ENCODE measurements at places on chromosomes 2 and 18.
A peak's percentile ranks its signal among the peaks of the same experiment; 100 is the strongest.

DNA sequence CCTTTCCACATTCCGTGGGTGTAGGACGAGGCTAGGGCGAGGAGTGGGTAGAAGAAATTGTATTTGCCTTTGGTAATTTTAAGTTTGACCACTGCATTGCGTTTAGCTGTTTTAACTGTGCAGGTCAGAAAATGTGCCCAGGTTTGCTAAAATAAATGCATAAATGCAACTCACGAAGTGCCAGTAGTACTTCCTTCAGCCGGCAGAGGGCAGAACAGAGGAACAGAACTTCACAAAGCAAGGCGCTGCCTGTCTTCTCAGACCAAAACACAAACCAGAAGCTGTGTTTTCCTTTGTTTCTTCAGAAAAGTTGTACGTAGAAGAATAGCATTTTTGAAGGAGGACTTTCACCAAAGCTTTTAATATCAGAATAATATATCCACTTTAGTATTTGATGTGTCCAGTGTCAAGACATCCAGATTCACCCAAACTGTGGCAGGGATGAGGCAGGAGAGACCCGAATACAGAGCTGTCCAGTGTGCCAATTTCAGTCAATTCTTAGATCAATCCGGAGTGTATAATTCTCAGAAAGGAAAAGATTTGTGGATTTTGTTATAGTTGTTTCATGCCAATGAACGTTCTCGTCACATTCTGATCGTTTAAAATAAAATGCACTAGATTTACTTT, 348.6 kb downstream of the DLGAP1 start:
- DNase-seq, result peak; percentile 3

DNA sequence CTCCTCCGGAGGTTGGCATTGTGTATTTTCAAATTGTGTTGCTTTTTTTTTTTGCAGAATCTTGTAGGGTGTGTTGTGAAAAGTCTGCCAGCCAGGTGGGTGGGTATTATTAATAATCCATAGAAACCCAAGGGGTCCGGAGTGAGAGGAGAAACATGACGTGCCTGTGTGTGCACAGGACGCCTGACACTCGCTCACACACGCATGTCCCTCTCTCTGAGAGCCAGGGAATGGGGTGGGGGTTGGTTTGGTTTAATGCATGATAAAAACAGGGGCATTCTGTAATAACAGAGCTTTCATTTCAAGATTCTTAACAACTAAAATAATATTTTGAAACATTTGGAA, 224.8 kb downstream of the FAM210A start:
- no peak for DNase-seq

- no peak for DNase-seq
Observed at GRCh38 chr2:179909845-179910734, 48.7 kb upstream of the ZNF385B start.

DNA sequence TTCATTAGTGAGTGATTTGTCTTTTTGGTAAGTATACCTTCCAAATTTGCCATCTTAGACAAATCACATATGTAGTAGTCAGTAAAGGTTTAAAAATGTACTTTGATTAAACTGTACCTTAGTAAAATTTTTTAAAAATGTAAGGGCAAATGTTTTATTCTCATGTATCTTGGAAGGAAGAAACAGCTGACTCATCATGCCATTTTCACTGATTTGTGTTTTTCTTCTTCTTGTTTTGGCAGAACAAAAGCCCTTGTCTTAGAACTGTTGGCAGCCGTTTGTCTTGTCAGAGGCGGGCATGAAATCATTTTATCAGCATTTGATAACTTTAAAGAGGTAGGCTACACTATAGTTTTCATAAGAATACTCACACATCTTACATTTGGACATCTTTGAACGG, 136.5 kb downstream of the PRPF40A start:
- DNase-seq, result no peak

DNA sequence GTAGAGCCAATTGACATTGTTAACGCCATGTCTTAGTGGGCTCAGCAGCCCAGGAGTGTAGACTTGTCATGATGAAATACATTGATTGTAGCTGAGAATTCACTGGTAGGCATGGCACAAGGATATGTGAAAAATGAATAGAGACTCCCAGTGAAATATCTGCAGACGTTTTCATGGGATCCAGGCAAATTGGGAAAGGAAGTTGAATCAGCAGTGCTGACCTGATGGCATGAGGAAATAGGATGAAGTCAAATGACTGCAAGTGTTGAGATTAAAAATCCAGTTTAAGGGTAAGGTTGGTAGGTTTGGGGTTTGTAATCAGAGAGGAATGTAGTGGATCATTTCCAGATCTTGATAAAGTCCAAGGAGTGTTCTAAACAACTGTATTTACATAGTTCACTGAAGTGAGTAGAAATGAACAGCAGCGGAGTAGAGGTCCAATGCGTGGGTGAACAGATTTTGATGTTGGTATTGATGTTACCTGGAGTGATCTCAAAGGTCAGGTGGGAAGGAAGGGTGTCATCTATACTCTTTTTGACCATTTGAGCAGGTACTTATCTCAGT, 24.6 kb downstream of the INSIG2 start:
- no peak for DNase-seq

GRCh38 chr2:70922235-70923234, 13.2 kb upstream of the ATP6V1B1 start:
- no peak for DNase-seq

DNA sequence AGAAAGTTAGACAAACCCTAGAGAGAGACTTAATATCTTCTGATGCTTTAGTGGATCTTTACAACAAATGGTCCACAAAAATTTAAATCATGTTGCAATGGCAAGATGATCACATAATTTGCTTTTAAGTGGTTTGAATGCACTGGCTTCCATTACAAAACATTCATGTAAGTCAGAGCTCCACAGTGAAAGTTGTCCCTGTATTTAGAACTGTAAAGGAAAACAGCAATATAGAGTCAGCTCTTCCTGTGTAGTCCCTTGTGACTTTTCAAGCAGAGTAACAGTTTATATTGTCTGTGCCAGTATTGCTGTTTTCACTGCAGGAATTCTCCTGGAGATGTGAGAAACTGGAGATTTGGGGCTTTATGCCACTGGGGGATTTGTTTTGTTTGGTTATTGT, 77.7 kb downstream of the MEIS1 start:
- no peak for DNase-seq

- no peak for DNase-seq
Observed at GRCh38 chr2:75018162-75018561, 59.7 kb downstream of the POLE4 start.

GRCh38 chr18:69944436-69944835, 3.2 kb downstream of the CD226 start:
- no peak for DNase-seq

DNA sequence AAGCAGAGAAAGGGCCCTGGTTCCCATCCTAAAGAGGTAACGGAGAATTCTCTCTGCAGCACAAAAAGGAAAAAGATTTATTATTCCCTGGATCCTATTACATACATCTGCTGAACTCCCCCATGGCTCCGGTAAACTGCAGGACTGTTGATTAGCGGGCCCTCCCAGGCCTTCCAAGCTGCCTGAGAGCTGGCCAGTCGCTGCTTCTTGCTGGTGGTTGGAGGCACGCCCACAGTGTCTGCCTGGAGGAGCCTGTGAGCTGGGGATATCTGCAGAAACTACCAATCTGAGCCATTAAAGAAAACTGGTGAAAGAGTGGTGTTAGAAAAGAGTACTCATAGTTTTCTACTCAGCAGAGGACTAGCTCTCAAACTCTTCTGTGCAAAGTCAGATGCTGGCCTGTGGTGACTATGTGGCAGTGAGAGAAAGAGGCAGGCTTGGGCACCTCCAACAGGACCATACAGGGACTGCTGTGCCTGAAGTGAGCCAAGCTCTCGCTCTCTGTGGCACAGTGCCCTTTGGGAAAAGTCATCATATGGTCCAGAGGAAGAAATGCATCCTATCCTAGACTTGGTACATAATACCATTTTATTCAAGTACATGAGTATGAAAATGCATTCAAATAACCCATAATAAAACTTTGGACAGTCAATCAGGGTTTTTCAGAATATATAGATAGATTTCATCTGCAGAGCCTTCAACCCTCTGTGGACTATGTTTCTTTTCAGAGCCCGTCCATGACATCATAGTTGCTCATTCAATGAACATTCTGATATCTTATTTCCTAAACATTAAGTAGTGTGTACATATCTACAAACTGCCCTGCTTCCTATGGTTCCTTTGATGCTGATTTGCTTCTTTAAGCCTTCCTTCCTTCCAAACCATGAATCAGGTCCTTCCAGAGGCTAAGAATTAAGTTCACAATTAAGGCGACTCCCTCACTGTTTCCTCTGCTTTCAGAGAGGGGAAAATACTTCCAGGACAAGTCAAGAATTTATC, 242.0 kb upstream of the LYPD1 start:
- DNase-seq, result no peak

- DNase-seq, result no peak
Observed at GRCh38 chr2:206981086-206981674, 41.9 kb downstream of the CPO start.

- DNase-seq, result no peak
Observed at GRCh38 chr18:2917259-2918047, 70.6 kb downstream of the EMILIN2 start.

DNA sequence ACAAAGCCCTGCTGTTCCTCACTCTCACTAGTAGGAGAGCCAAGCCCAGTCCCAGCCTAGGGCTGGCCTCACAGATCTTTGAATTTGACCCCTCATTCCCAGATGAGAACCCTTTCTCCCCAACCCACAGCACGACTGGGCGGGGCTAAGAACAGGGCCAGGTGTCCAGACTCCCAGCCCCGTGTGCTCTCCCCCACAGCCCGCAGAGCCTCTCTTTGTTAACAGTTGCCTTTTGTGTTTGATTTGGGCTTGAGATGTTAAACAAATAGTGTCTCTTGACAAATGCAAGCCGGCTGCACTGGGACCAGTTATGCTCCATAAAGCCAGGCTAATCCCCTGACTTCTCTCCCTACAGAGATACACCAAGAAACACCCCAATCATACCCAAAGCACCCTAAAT, 4.7 kb upstream of the KCNK3 start:
- no peak for DNase-seq

DNA sequence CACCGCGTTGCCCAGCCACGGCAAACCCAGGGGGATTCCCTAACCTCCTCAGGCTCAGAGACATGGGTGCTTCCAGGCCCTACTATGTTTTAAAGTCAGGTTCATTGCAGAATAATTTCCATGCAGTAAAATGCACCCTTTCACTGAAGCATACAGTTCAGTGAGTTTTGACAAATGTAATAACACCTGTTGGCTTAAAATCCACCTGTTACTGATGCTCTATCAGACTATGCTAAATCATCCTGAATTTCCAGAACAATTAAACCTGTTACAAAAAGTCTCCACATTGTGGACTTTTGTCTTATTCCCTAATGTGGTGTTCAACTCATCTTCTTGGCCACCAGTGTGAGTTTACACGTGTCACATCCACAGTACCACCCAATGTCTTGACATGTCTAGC, 147.0 kb upstream of the ACAA2 start:
- no peak for DNase-seq

- no peak for DNase-seq
Observed at GRCh38 chr18:59423259-59423658, 64.2 kb upstream of the LMAN1 start.

DNA sequence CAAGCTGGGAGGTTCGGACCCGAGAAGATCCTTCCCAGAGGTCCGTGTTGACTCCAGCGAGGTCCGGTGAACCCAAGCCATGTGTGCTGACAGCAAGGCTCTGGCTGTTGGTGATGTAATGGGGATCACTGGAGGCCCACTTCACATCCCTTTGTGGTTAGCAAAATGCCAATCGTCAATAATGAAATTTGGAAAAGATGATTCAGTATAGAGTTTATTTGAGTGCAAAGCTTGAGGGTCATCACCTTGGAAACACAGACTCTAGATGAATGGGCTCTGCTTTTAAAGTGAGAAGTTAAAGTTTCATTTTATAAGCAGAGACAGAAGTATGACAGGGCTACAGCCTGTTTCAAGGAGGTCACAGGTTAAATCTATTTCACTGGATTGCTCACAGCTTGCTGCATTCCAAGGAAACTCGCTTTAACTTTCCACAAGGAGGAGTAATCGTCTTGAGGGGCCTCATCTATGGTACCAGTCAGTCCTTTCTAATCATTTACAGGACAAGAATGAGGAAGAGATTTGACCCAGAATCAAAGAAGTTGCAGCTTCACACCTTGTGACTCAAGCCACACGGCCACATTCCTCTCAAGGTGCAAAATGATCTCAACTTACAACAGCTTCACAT, 140.5 kb downstream of the TPO start:
- no peak for DNase-seq

DNA sequence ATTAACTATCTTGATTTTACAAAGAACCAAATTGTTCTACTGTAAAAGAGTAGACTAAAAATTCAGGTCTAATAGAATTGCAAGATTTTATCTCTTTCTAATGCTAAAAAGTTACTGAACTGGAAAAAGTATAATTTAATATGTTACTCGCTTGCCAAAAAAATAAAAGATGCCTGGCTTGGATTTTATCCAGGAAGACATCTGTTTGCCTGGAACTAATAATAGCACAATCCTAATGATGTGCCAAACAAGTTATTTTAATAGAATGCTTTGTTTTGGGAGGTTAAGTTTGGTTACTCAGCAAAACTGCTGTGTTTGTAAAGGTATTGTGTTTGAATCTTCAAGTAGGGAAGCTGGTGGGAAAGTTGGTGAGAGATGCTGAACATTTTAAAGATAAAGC, 19.4 kb upstream of the ZSWIM2 start:
- DNase-seq, result no peak

GRCh38 chr2:234864506-234864905, 87.3 kb upstream of the SH3BP4 start:
- no peak for DNase-seq

- no peak for DNase-seq
Observed at GRCh38 chr2:107303964-107304363, 418.0 kb upstream of the ST6GAL2 start.

GRCh38 chr2:85213404-85213803, 80.2 kb downstream of the TCF7L1 start:
- DNase-seq, result no peak

- DNase-seq, result no peak
Observed at GRCh38 chr2:10161961-10162441, 39.5 kb downstream of the RRM2 start.

DNA sequence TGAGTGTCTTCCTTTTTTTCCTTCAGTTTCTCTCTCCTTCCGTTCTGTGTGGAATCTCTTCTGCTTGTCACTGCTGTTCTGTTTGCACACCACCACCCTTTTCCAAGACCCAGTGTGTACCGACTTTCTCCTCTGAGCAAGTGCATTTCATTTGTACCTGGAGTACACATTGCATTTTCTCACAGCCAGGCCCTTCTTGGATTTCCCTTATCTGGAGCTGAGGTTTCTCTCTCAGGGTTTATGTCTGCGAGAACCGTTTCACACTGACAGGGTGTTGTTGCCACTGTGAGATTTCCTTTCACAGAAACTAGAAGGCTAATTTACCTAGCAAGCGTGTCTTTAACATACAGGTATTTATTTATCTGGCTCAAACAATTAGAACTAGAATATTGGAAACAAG, 26.2 kb downstream of the NCOA1 start:
- DNase-seq, result no peak

DNA sequence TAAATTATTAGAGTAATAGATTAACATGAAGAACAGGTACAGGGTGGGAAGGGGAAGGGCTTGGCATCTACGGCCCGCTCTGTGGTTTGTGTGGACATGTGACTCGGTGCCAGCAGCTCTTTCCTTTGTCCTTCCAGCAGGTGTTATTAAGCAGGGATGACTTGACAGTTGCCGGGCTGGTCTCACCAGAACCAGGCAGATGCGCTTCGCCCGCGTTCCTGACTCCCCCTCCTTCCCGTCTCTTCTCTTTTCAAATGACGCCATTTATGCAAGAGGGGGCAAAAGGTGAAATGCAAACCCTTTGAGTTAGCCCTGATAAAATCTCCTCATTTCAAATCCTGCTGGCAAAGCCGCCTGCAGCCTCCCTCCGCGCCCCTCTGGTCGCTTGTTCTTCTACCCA, 38.9 kb upstream of the MGAT4A start:
- DNase-seq, result no peak

All from stimulated activated CD4-positive, alpha-beta T cell treated with anti-CD3 and anti-CD28 coated beads, Interleukin-15, amount 100 ng/mL, for 1 hour (primary cell).